ENCODE measurements at places on chromosomes 2 and 18.

GRCh38 chr18:46877329-46877987 is 39.8 kb downstream of the PIAS2 start:
- DNase-seq = no peak

DNA sequence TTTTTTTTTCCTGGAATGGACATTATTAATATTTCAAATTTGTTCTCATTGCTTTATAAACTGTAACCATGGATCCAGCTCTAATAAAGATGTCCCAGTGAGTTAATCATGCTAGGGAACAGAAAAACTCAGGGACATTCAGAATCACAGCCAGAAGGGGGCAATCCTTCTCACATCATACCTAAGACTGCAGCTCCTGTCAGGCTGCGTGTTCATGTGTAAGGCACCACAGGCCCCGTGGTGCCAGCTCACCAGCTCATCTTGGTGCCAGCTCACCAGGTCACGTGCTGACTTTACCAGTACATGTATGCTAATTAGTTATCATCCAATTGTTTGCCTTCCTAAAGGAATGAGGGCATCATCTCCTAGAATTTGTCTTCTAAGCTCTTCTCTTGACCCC is 84.7 kb upstream of the NEDD4L start:
- DNase-seq = no peak

- no peak for DNase-seq
These were observed 17.2 kb downstream of the MFSD6 start for GRCh38 chr2:190425221-190425866.

GRCh38 chr2:85413592-85414420 is 3.6 kb upstream of the CAPG start:
- DNase-seq = peak; percentile 27

GRCh38 chr18:6017171-6017570 is 121.8 kb upstream of the TMEM200C start:
- no peak for DNase-seq

- no peak for DNase-seq
These were observed 62.5 kb downstream of the REEP1 start for GRCh38 chr2:86274918-86275275.

- DNase-seq = no peak
These were observed 75.5 kb downstream of the ANTXR1 start for GRCh38 chr2:69088466-69088865.

- DNase-seq = no peak
These were observed 335.7 kb downstream of the NCKAP5 start for GRCh38 chr2:133232556-133232955.

- no peak for DNase-seq
These were observed 15.9 kb downstream of the PUM2 start for GRCh38 chr2:20334605-20335203.

GRCh38 chr2:155054712-155055111 is 356.2 kb downstream of the KCNJ3 start:
- no peak for DNase-seq

DNA sequence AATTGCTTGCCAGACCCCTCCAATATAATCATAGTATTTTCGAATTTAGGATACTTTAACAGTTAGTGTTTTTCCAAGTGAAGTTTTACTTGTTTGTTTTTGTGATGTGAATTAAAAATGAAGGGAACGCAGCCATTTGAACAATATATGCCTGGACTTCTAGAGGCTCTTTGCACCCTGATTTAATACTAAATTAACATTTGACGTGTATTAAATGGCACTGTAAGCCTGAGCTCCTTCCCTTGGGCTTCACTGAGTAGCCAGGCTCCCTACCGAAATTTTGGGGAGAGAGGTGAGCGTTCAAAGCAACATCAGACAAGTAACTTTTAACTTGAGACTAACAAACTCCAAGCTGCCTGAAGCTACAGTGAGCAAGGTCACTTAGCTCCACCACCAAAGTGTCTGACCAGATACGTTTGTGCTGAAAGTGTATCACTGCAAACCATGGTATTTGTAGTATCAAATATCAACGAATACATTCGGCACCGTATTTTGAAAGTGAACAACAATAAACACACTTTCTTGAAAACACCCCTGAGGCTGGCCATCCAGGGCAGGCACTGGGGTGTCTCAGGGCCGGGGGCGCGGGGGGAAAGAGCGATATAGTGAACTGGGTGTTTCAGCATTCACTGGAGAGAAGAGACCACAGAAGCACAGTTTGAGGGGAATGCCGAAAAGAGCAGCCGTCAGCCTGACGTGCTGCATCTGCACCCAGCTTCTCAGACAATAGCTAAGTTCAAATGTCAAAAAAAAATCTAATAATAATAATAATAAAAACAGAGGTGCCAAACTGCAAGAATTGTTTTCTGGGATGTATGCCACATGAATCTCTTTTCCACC is 7.7 kb upstream of the POU3F3 start:
- DNase-seq = no peak

DNA sequence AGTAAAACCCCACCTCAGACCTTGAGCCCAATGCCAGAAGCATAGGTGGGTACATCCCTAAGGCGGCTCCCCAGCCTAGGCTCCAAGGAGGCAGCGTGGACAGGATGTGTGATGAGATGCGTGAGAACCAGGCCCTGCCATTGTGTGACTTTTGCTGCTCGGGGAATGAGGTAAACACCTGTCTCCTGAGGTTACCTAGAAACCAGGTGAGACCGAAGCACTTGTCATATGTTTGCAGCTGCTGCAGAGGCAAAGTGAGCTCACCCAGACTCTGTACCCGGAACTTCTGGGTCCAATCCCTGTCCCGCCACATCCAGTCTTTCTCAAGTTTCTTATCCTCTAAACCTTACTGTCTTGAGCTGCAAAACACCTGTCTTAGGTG is 3.4 kb downstream of the FBLN7 start:
- DNase-seq = no peak

DNA sequence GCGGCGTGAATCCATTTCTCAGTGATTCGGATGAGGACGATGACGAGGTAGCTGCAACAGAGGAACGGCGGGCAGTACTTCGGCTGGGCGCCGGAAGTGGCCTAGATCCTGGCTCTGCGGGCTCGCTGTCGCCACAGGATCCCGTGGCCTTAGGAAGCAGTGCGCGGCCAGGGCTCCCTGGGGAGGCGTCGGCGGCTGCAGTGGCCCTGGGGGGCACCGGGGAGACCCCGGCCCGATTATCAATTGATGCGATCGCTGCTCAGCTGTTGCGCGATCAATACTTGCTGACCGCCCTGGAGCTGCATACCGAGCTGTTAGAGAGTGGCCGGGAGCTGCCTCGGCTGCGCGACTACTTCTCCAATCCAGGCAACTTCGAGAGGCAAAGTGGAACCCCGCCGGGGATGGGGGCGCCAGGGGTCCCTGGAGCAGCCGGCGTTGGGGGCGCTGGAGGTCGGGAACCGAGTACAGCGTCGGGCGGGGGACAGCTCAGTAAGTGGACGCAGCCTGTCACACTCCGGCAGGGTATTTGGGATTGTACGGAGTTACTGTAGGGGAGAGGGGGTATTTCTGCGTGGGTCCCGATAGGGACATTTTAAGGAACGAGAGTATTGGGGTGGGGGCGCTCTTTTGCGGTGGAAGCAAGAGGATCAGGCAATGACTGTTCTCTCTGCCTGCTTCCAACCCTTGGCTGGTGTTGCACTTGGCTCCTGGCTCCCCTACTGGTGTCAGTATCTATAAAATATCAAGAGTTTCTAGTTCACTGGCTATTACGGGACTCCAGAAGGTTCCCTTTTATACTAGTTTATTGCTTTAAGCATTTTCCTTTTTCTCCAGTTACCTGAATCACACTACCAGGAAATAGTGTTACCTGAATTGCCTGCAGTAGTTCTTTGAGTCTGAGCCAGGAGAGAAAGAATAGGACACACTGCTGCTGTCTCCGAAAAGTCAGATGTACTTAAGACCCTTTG is 772 bp downstream of the RELCH start:
- no peak for DNase-seq

GRCh38 chr2:67489396-67489795 is 92.3 kb downstream of the ETAA1 start:
- DNase-seq = no peak

GRCh38 chr2:98172150-98172765 is 85.3 kb downstream of the VWA3B start:
- DNase-seq = no peak

DNA sequence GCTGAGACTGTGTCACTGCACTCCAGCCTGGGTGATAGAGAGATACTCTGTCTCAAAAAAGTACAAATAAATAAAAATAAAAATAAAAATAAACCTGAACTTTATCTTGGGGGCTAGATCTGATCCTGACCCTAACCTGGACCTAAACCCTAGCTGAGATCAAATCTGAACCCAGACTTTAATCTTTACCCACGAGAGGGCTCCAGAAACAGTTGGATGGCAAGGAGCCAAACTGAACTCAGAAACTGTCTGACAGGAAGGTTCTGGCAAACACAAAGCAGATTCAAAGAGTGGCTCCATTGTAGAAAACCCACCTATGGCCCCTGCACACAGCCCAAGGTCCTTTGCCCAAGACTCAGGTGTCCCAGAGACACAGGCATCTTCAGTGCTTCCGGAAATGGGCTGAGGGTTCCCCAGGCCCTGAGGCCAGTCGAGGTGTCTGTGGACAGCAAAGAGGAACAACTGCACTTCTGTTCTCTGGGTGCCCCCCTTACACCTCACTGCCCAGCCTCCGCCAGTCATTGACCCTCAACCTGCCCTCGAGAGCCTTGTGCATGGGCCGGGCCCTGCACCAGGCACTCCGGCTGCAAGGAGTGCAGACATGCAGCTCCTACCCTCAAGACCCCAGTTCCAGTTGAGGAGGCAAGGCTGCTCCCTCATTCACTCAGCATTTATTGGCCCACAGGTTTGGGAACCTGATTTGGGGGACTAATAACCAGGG is 95.2 kb downstream of the TFCP2L1 start:
- DNase-seq = no peak

- no peak for DNase-seq
These were observed 323.3 kb upstream of the ZNF521 start for GRCh38 chr18:25675123-25675850.

GRCh38 chr2:239293775-239294430 is 106.9 kb downstream of the HDAC4 start:
- DNase-seq = no peak

GRCh38 chr2:218834685-218835084 is 3.1 kb upstream of the PRKAG3 start:
- no peak for DNase-seq

GRCh38 chr2:210626849-210627248 is 70.5 kb downstream of the CPS1 start:
- DNase-seq = no peak
